Muscle of arm (tissue), 14 donors: ENCODE measurements at places on chromosomes 2 and 18.

- DNase-seq: no peak
Measured at GRCh38 chr2:218428846-218429558, 10.1 kb downstream of the VIL1 start.

DNA sequence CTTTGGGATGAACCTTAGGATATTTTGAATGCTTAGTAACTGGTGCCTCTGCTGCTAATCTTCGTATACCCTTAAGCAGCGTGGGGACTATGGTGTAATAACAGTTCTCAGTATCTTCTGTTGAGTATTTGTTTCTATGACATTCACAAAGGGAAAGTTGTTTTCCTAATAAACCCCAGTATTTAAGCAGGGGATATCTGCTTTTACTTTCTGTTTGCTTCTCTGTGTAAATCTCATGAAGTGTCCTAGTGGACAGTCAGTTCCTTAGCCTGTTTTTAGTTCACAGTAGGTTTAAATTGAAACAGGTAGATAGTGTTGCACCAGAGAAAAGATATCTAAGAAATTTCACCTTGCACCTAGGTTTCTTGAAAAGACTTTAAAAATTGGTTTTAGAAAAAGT lies 14.9 kb downstream of the KIAA1328 start:
- DNase-seq: no peak

- DNase-seq: peak; percentile 81
Measured at GRCh38 chr18:34911661-34912384, 129.4 kb upstream of the MAPRE2 start.

- DNase-seq: peak; percentile 35
Measured at GRCh38 chr2:19111354-19111753, 247.1 kb downstream of the OSR1 start.

- no peak for DNase-seq
Measured at GRCh38 chr2:131085646-131086045, 7.6 kb downstream of the FAM168B start.

DNA sequence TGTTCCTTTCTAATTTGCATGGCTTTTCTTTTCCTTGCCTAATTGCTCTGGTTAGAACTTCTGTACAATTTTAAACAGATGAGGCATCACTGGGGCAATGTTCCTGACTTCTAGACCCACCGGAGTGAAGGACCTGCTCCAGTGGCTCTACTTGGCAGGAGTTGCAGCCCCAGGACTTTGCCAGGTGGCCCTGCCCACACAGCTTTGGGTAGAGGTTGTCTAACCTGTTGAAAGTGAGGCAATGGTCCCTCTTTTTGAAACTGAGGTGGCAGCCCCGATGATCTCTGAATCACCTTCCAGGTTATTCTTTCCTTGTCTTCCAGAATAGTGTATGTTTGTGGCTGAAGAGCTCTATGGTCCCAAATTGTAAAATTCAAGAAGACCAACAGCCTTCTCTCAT lies 29.9 kb upstream of the ZNF512 start:
- no peak for DNase-seq
